ENCODE measurements at places on chromosomes 12 and 14.

GRCh38 chr14:19902409-19902808 is 18.0 kb upstream of the OR4K5 start:
- no peak for DNase-seq

DNA sequence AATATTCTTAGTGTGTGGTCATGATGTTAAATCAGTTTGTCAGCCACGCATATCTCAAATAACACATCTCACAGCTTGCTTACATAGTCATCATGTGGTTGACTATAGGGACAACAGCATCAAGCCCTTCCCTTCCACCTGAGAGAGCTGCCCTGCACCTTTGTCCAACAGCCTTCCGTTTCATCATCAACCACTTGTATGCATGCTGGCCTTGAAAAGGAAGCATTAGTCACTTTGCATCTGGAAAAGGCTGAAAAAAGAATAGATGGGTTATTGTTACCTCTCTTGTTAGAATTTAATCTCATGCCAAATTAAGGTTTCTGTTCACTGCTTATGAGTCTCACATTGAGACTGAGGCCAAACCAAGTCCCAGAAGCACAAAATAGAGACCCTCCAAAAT is 1586.5 kb upstream of the SEL1L start:
- peak; percentile 2 for DNase-seq

- no peak for DNase-seq
Measured at GRCh38 chr12:80178846-80179245, 79.5 kb downstream of the OTOGL start.

DNA sequence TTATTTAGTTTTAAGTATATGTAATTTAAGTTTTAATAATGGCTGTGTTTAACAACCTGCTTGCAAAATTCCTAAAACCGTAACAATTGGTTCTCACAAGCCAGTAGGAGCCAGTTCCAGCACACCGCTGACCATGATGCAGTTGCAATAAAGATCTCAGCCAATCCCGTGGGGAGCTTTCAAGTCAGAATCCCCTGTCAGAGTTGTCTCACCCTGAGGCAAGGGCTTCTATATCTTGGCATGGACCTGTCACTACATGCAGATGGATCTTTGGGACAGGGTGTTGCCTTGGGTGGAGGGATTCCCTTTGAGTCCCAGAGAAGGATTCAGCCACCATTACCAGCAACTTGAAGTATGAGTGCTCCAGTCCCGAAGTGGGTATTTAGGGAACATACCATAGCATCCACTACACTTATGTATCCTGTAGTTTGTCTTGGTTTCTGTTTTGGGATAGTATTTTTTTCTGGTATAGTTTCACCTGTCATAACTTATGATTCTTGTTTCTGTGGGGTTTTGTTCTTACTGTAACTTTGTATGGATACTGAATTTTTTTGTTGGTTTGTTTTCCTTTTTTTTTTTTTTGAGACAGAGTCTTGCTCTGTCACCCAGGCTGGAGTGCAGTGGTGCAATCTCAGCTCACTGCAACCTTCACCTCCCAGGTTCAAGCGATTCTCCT is 30.1 kb upstream of the LIMA1 start:
- no peak for DNase-seq

- no peak for DNase-seq
Measured at GRCh38 chr14:104135121-104135903, 3.1 kb upstream of the KIF26A start.

- peak; percentile 35 for DNase-seq
Measured at GRCh38 chr12:121717041-121717699, 4.6 kb downstream of the TMEM120B start.

- DNase-seq, result no peak
Measured at GRCh38 chr12:77830583-77831351, at the start of gene NAV3. NAV3 (plus strand) TSS chr12:77830894; CDS start chr12:77831462, 568 bp downstream.

DNA sequence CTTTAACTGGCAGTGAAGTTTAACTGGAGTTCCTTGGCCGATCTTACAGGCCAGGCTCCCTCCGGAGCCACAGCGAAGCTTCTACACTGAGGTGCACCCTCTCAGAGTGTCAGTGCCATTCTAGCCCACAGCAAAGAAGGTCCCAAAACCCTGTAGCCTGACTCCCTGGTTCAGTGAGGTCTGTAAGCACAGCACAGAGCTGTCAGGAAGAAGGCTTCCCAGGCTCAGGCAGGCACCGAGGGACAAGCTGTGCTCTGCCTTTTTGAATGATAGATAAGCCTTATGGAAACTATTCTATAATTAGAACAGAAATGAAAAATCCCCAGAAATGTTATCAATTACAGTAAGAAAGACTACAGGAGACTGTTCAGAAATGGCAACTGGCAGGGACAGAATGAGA is 40.2 kb downstream of the MOK start:
- DNase-seq, result no peak

Data from NCI-H510A treated with DMSO at 0.1 percent for 48 hours (cell line).